Stimulated activated CD8-positive, alpha-beta memory T cell treated with anti-CD3 and anti-CD28 coated beads, Interleukin-4, amount 100 ng/mL, for 24 hours (primary cell): ENCODE measurements at places on chromosomes 3 and 15.

DNA sequence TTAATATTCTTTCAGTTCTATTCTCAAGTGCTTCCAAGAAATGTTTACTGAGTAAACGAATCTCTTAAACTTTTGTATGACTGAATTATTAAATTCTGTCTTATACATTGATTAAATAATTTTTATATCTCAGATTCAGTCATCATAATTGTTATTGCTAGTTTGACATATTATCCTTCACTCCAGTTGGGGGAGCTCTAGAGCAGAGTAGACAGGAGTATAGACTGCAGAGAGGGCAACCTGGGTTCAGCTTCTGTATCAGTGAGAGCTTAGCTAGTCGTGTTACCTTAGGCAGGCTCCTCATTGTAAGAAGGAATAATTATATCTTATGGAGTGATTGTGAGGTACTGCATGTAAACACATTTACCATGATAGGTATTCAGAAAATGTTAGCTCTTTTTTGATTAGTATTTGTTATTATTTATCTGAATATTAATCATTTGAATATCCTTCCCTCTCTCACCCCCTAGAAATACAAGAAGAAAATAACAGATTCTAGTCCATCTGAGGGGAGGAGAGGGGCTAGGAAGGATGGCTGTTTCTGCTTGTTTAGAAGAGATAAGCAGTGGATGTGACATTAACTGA lies 31.0 kb upstream of the ZCWPW2 start:
- no peak for DNase-seq

- DNase-seq, result no peak
These were observed 57.2 kb downstream of the ATP1B3 start for GRCh38 chr3:141933421-141934300.

GRCh38 chr15:81880833-81881232 lies 165.0 kb downstream of the MEX3B start:
- no peak for DNase-seq

DNA sequence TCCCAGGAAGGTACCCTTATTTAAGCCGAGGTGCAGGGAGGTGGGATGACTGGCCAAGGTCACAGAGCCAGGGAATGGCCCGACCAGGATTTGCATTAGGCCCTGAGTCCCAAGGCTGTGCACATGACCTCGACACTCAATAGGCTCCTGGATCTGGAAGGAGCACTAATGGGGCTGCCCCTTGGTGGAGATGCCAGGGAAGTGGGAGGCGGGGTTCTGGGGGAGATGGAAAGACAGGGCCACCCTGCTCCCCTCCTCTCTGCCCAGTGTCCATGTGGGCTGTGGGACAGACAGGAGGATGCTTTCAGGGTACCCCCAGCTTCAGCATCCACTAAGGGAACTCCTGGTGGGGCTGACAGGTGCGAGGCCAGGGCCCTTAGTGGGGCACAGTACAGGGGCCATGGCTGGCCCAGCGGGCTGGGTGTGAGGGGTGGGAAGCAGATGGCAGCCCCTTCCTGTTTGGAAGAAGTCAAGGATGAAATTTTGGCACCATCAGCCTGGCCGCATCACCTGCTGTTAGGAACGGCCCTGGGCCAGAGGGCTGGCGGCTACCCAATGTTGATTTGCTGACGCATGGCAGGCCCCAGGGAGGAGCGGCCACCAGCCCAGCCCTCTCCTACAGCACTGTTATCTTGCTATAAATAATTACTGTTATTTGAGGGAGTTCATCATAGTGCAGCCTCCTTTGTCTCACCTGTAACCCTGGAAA lies 37.3 kb downstream of the ATP2B2 start:
- no peak for DNase-seq

- DNase-seq, result peak; percentile 69
These were observed 3.2 kb upstream of the SIN3A start for GRCh38 chr15:75454471-75455378.

- no peak for DNase-seq
These were observed 61.3 kb downstream of the PRTG start for GRCh38 chr15:55681631-55682030.

GRCh38 chr3:194058189-194058571 lies 77.8 kb upstream of the HES1 start:
- no peak for DNase-seq

DNA sequence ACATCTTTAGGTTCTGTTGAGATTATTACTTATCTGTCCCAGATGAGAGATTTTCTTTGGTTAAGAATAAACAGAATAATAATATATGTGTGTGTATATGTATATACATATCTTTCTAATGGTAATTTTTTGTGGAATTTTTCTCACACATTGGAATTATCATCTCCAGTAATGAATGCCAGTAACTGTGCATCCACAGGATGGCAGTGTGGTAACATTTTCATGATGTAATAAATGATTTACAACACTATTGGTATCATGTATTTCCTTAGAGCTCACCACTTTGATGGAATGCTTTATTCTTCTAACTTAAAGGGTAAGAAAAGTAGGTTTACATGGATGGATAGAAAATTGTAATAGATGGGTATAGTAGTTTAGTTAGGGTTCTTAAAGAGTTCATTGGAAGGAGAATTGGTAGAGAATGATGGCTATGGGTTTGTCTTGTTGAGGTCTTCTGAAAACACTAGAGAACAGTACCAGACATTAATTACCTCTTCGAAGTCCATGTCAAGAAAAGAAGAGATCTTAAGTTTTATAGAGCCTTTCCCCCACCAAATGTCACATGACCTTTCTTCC lies 78.1 kb downstream of the STT3B start:
- DNase-seq, result no peak

- no peak for DNase-seq
These were observed 97.7 kb upstream of the SAMMSON start for GRCh38 chr3:69901802-69902201.

DNA sequence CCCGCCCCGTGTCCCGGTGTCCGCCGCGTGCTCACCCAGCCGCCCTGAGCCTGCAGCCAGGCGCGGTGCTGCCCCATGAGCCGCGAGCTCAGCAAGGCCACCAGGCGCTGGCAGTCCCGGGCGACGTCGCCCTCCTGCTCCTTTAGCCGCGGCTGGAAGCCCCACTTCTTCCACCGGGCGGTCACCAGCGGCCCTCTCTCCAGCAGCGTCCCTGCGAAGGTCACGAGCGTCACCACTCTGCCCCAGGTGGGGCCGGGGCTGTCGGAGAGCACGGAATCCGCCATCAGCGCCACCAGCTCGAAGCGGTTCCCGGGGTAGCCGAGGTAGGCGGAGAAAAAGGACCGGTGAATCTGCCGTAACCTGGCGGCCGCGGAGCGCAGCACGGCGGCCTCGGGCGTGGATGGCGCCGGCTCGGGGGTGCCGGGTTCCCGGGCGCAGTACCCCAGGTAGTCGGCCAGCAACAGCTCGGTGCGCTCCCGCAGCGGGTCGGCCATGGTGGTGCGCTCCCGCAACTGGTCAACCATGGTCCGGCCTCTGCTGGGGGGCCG lies 298 bp downstream of the BCL2L10 start:
- no peak for DNase-seq

- DNase-seq, result no peak
These were observed 30.4 kb upstream of the THRB start for GRCh38 chr3:24525022-24525421.

DNA sequence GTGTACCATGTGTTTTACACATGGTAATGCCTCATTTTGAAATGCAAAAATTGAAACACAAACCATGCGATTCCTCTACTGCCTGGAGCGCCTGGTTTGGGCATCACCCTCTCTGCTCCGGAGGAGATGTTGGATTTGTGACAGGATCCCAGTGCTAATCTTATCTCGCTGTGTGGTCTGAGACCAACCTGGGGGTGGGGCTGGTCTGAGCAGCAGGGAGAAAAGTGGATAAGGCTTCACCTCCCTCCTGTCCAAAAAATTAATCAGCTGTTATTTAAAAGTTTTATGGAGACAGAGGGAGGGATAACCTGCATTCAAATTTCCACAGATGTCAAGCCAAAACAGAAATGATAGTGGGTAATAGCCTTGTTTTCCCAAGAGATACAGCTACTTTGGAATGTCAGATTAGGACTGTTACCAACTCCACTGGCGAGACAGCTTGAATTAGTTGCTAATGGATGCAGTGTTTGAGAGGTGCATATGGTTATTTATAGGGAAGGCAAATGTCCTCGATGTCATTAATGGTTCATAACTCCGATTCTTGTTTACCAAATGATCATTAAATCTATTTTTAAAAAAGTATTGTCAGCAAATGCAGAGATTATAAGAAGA lies 54.0 kb upstream of the SKOR1 start:
- no peak for DNase-seq

- DNase-seq, result no peak
These were observed 22.8 kb downstream of the SLC9A9 start for GRCh38 chr3:143825513-143825912.

- no peak for DNase-seq
These were observed 405.0 kb upstream of the IL12A start for GRCh38 chr3:159583662-159584061.

GRCh38 chr3:149474250-149474817 lies at the start of gene TM4SF4:
TM4SF4 (plus strand) TSS chr3:149474697; CDS start chr3:149474878, 181 bp downstream.
- no peak for DNase-seq
